ENCODE measurements at places on chromosomes 6 and 20.

DNA sequence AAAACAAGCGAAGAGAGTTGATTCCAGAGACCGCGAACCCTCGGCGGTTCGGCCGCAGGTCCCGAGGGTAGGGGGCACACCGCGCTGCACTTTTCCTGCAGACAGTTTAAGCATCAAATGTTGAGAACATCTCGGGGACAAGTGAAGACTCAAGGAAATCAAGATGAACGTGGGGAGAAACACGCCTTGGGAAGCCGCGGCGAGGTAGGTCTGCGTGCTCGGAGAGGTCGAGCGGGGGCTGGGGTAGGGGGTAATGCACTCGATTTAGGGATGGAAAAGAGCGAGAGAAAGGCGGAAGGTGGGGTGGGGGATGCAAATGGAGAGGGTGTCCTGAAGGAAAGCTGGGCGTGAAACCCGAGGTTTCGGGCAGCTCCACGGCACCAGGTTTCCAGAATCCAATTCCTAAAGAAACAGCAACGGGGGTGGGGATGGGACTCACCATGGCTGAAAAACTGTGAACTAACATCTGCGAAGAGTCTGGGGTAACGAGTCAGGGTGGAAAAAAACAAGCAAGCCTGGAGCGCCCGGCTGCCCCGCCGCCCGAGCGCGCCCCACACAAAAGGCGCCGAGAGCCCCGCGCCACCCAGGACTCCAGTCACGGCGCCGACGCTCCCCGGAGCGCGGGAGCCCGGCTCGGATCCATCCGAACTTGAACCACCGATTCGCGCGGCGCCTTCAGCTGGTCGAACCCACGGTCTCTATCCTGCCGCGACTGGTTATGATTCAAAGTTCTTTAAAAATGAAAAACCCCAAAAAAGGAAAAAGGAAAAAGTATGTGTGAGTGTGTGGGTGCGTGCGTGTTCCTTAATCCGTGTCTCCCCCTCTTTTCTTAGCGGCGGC, 3.5 kb downstream of the TFAP2A start:
- DNase-seq, result no peak

DNA sequence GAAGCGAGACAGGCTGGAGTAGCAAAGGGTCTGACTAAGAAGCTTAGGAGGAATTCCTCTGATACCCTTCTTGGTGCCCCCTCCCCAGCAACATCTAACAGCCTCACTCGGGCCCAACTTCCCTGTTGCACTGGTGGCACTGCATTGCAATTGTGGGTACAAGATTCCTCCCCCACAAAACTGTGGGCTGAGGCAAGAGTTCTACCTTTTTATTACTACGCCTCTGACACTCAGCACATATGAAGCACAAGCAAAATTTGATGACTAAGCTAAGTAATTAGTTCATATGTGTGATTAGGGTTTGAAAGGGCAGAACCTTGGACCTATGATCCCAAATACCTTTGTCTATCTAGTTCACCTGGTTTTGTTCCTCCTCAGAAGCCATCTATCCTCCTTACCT, 83.5 kb downstream of the ZHX3 start:
- DNase-seq, result no peak

DNA sequence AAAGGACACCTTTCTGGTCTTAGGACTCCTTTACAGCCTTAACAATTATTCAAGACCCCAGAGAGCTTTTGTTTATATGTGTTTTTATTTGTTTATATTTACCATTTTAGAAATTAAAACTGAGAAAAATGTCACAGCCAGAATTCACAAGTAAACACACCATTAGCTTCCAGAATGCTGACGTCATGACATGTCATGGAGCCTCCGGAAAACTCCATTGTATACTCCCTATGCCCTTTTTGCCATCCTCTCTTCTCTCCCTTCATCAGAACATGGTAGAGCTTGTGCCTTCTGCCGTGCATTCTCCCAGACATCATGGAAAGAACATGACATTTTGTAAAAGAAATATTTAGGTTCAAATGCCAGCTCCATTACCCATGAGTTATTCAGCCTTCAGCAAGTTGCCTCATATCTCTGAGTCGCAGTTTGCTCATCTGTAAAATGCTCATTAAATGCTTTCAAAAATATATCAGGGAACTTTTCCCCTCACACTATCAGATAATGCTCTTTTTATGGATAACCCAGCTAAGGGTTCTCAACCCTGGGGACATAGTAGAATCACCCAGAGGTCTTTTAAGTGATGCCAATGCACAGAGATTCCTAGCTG, 27.8 kb downstream of the TNFAIP3 start:
- no peak for DNase-seq

- DNase-seq, result no peak
Observed at GRCh38 chr6:34159844-34160243, 14.0 kb upstream of the GRM4 start.

DNA sequence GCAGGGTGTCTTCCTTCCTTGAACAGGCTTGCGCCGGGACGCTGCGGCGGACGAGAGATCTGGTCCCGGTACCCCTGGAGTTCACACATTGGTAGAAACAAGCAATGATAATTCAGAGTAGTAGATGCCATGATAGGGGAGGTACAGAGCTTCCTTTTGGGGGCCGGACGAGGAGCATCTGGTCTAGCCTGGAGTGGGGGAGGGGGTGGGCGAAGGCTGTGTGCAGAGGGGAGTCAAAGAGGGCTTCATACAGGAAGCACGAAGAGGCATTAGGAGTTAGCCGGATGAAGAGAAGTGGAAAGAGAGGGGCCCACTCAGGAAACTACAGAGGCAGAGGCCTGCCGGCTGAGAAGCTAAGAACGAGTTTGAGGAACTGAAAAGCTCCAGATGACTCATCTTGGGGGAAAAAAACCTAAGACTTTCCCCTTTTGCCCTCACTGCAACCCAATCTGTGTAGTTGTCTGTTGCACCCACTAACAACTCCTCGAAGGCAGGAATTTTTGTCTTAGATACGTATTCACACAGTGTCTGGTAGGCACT, 611 bp downstream of the CNPY3 start:
- peak; percentile 75 for DNase-seq

DNA sequence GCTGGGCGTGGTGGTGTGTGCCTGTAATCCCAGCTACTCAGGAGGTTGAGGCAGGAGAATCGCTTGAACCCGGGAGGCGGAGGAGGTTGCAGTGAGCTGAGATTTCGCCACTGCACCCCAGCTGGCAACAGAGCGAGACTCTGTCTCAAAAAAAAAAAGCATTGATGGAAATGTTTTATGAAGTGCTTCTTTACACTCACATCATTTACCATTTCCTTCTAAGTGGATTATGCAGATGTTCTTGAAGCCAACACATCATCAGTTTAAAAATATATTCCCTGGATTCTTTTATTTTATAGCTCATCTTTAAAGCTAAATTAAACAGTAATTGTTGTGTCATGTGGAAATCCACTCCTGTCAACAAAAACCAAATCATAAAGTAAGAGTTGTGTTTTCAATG, 35.9 kb upstream of the HDDC2 start:
- DNase-seq, result no peak

- peak; percentile 26 for DNase-seq
Observed at GRCh38 chr6:36539814-36540568, 7.3 kb downstream of the STK38 start.

DNA sequence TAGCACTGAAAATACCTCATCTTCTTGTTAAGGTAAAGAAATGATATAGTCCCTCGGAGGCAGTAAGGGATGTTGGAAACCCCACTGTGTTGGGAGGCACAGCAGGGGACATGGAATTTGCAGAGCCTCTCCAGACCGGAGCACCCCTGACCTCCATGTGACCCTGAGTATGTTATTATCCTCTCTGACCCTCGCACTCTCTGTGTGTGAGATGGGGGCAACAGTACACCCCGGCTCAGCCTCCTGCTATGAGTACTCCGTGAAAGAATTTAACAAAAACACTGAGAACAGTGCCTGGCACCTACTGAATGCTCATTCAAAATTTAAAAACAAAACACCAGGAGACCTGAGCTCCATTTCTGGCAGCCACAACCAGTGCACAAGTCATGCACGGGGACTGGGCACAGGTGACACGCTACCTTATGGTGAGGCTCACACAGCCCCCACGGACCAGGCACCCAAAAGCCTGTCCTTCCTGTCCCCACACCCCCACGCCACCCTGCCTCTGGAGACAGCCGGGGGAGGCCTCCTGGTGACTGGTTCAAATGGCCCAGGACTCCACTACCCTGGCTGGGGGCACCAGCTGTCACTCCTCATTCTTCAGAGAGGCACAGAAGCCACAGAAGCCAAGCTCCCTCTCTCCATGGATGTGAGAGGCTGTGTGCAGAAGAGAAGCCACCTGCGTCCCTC, 6.1 kb downstream of the NINL start:
- DNase-seq, result no peak
